Endothelial cell (in vitro differentiated cells): ENCODE measurements at places on chromosomes 6 and 20.

- no peak for DNase-seq
Observed at GRCh38 chr6:29679962-29680361, 990 bp downstream of the ZFP57 start.

DNA sequence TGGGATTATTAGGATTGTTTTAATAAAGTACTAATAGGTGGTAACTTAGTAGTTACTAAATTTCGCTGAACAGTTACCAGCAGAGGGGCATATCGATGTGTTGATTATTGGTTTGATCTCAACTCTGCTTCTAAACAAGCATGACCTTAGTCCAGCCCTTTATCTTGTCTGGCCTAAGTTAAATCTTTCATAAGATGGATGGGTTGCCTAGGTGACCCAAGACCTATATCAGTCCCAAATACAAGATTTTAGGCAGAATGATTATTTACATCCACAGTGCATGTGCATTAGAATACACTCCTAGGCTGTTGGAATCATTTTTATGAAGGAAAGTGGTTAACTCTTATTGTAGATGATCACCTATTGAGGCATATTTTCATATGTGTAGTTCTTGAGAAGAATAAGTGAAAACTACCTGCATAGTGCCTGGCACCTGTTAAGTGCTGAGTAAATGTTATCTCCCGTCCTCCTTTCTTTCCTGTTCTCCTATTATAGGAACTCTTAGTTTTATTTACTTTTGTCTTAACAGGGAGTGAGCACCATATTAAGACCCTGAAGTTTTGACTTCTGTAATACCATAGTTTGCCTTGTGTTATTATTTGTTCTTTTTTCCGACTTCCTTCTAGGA is 1.1 kb downstream of the HSF2 start:
- no peak for DNase-seq

DNA sequence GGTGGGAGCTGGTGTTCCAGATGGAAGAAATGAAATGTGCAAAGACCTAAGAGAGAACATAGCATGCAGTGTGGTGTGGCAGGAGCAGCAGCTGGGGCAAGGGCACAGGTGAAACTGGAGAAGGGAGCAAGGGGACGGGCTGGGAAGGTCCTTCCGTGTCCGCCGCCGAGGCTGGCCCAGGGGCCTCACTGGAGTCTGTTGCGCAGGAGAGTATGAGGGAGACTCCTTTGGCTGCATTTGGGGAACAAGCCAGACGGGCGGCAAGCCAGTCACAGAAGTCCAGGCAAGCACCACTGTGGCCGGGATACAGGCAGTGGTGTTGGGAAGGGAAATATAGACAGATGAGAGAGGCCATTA is 77.7 kb downstream of the GJA10 start:
- no peak for DNase-seq

DNA sequence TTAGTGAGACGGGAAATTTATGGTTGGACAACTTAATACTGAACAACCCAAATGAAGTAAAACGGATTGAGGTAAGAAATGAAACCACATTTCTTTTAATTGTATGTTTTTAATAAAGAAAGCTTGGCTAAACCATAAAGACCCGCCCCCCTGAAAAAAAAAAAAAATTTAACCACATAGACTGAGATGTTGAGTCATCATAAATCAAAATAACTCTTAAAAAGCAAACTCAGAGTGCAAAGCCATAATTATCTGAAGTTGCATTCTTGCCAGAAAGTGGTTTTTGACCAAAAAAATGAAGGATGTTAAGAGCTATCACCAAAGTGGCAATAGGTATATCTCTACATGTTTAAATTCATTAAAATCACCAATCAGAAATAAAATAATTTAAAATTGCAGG is 101.8 kb upstream of the COL21A1 start:
- no peak for DNase-seq

- no peak for DNase-seq
Observed at GRCh38 chr20:19602675-19603375, 155.2 kb upstream of the RIN2 start.

- no peak for DNase-seq
Observed at GRCh38 chr20:26135325-26136110, 438.9 kb upstream of the ZNF337 start.

- DNase-seq, result no peak
Observed at GRCh38 chr6:134424165-134424797, 106.4 kb upstream of the SGK1 start.

- DNase-seq, result no peak
Observed at GRCh38 chr20:18645196-18645745, 57.4 kb downstream of the DTD1 start.

DNA sequence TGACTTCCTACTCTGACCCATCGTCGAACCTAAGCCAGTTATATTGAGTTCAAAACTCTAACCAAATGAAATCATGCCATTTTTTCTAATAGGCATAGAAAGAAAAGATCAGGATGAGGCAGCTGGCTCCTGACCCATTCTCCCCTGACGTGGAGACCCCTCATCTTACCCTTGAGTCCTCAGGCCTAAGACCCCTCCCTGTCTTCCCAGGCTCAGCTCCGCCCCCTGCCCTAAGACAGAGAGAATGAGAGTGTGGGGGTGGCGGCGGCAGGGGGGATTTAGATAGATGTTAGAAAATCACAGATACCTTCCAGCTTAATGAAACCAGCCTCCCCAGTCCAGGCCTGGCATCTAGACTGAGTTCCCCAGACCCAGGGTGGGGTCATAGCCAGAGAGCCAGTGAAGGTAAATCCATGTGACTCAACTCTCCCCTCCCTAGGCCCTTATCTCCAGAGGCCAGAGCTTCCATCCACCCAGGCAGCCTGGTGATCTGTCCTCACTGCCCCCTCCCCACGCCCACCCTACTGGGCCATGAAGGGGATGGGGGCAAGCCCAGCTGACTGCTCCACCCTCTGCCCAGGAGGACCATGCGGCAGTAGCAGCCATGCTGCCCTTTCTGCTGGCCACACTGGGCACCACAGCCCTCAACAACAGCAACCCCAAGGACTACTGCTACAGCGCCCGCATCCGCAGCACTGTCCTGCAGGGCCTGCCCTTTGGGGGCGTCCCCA is 6.8 kb downstream of the TMEM63B start:
- DNase-seq, result no peak

GRCh38 chr6:149354009-149354408 is 36.5 kb downstream of the TAB2 start:
- no peak for DNase-seq

- DNase-seq, result no peak
Observed at GRCh38 chr20:37376324-37376723, 30.4 kb downstream of the SRC start.

GRCh38 chr20:46642265-46642968 is 8.8 kb downstream of the SLC13A3 start:
- no peak for DNase-seq

DNA sequence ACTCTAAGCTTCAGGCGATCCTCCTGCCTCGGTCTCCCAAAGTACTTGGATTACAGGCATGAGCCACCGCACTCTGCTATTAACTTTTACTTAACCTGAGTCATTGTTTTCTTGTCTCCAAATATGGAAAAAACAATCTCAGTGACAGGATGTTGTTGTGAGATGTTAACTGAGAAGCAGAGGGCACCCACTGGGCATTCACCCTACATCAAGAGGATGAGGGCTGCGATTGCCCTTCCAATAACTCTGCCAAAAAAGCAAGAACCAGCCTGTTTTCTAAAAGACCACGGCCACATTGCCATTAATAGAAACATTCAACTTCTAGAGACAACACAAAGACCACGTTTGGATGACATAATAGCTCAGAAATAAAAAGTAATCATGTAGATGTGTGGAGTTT is 107.6 kb upstream of the SGK1 start:
- DNase-seq, result no peak

GRCh38 chr20:3710703-3711483 is 1.5 kb downstream of the SIGLEC1 start:
- DNase-seq, result peak; percentile 87

- DNase-seq, result no peak
Observed at GRCh38 chr6:15205321-15205720, 40.5 kb upstream of the JARID2 start.

DNA sequence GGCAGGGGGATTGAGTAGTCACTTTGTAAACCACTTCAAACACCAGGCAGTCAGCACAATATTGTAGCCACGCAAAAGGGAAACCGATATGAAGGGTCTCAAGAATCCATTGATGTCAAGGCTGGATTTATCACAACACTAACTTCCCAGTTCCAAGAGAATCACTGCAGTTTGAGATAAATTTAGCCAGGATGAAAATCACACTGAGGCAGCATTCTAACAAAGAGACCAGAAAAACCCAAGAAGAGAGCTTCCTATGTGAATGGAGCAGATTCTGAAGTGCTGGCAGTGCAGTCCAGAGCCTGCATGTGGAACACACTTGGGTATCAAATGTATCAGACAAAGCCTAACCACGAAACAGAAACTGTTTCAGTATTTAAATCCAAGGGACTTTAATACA is 84.6 kb downstream of the KIF16B start:
- DNase-seq, result no peak

DNA sequence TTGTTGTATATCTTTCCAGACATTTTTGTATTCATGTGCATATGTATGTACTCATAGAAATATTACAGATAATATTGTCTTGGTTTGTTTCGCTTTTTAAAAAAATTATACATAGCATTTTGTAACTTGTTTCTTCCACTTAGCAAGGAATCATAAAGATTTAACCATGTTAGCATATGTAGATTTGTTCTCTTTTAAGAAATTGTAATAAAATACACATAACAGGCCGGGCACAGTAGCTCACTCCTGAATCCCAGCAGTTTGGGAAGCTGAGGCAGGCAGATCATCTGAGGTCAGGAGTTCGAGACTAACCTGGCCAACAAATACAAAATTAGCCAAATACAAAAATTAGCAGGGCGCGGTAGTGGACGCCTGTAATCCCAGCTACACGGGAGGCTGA is 44.4 kb upstream of the CSE1L start:
- no peak for DNase-seq

- no peak for DNase-seq
Observed at GRCh38 chr6:77626426-77626825, 26.4 kb upstream of the MEI4 start.

DNA sequence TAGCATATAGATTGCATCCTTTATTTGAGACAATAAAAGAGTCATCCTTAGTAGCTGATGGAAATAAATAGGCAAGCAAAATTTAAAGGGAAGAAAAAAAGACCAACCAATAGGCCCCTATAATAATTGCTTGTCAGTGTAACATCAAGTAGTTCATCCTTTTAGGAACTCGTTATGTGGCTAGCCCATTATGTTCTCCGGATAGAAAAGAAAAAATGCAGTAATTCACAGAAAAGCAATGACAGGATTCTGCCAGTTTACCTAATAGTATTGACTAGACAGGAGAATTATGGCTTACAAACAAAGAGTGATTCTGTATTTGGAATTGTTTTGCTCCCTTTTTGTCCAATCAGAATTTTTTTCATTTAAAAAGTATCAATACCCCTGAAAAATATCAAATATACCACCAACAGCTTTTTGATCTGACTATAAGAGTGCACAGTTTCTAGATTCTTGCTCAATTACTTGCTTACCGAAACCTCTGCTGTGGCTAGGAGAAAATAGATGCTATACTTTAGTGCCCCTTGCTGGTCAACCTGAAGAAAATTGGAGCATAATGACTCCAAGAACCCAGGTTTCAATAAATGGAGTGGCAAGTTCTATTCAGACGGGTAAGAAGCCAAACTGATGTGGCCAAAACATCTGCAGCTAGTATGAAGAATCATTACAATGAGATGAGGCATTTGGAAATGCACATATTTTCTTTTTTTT is 91.5 kb upstream of the SASH1 start:
- DNase-seq, result no peak

DNA sequence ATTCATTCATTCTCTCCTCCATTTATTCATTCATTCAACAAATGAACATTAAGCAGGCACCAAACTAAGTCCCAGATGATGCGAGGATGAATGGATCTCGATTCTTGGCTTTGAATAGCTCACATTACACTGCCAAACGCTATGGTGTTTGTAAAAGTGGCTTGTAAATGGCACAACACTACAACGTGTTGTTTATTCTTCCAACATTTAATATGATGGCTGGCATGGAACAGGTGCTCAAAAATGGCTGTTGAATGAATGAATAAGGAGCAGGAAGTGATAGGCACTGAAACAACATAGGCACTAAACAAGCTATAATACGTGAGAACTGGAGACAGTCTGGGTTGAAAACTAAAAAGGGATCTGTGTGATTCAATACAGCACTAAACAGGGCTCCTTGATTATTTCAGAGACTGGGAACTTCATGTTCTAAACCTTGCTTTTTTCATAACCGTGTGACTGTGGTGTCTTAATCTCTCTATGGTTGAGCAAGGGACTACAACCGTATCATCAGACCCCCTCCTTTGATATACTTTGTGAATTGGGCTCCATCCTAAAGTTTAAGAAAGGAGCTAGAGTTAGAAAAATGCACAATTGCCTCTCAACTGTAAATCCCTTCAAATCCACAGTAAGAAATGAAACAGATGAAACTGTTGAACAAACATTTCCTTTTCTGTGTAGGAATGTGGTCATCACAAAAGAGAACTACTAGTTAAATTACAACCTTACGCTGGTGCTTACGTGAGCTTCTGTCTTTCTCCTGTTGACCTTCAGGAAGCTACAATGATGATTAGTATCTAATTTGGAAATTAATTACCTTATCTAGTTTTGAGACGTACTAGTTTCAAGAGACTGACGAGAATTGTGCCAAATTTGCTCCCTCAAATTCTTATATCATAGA is 16.9 kb upstream of the SLC16A10 start:
- no peak for DNase-seq

DNA sequence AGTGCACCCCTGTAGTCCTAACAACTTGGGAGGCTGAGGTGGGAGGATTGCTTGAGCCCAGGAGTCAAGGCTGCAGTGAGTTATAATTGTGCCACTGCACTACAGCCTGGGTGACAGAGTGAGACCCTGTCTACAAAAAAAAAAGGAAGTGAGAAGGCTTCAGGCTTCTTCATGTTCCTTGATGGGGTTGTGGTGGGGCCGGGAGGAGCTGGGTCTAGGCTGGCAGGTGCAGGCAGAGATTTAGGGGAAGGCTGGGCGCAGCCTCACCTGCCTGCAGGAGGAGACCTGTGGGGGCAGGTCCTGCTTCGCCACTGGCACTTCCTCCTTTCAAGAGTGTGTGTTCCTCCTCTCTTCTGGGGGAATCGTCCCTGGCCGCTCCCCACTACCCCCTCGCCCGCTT is 63.9 kb downstream of the CHMP4B start:
- DNase-seq, result no peak
